ENCODE measurements at places on chromosomes 1 and 21.

DNA sequence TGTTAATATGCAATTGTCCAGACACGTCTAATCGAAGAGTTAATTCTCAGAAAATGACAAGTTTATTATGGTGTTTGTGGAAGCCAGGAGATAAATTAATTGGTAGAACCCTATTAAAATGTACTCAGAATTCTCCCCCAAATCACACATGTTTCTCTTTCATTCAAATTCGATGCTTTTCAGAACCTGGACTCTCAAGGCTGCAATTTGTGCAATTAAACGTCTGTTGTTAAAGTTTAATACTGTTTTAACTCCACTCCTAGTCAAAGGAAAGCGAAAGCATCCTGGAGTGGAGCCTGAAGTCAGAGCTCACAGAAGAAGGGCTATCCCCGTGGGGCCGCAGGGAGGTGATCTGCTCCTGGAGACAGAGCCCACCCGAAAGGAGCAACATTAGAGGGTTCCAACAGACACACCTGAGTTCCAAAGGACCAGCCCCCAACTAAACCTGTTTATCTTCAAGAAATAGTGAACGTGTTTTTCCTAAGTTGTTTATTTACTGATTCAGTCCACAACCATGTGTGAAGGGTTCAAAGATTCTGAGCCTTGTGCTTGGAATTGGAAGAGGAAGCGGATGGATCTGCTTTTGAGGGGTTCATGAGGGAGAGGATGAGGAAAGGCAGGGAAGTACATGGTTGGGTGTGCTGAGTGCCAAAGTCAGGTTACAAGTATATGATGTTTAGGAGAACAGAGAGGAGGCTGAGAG is 68.0 kb upstream of the AKT3 start:
- DNase-seq, result no peak

DNA sequence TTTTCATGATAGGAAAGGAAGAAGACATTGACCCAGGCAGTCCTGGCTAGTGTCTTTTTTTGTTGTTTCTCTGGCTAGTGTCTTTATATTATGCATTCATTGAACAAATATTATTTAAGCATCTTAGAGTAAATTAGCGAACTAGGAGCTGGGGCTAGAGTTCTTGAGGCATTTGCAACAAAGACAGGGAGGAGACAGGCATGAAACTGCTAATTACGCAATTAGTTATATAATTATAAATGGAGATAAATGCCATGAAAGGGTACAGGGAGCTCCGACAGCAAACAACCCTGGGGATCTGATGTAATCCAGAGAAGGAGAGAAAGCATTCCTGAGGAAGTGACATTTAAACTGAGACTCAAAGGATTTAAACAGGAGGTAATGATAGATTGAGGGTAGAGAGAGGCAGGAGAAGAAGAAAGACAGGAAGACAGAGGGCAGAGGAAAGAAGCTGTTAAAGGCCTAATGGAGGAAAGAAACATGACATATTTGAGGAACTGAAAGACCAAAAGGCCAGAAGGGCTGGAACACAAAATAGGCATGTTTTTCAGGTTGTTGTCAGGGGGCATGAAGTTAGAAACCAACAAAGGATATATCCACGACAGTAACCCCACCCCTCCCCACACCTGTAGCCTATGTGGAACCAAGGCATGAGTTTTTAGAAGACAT is 99.5 kb upstream of the GJB5 start:
- no peak for DNase-seq

DNA sequence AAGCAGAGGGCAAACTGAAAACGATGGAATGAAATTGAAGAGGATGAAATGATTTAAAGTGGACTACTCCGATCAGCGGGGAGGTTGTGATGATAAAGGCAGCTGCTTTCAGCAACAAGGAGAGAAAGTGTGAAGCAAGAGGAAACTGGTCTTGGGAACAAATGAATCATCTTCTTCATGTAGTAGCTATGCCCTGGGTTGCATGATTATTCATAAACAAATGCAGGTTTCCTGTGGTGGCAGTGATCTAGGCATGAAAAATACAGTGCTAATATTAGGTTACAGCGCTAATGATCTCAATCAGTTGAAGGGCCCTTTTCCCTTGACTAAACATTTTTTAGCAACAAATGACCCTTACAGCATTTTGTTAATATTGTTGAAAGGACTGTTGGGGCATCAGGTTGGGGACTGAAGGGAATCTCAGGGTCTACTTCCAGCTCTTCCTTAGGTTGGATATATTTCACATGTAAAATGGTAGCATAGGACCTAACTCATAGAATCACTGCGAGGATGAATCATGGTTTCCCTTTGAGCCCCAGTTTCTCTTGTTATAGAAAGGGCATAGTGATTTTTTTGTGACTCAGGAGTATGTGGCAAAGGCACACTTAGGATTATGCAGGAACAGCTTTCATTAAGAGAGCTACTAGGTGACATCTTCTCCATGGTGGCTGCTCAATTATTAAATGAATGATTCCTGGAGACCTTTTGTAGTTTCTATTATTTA is 1.9 kb upstream of the ZFYVE9 start:
- DNase-seq, result peak; percentile 84

- peak; percentile 24 for DNase-seq
Observed at GRCh38 chr1:178942285-178943198, 71.7 kb upstream of the ANGPTL1 start.

- no peak for DNase-seq
Observed at GRCh38 chr1:151287341-151287699, 5.2 kb downstream of the ZNF687 start.

DNA sequence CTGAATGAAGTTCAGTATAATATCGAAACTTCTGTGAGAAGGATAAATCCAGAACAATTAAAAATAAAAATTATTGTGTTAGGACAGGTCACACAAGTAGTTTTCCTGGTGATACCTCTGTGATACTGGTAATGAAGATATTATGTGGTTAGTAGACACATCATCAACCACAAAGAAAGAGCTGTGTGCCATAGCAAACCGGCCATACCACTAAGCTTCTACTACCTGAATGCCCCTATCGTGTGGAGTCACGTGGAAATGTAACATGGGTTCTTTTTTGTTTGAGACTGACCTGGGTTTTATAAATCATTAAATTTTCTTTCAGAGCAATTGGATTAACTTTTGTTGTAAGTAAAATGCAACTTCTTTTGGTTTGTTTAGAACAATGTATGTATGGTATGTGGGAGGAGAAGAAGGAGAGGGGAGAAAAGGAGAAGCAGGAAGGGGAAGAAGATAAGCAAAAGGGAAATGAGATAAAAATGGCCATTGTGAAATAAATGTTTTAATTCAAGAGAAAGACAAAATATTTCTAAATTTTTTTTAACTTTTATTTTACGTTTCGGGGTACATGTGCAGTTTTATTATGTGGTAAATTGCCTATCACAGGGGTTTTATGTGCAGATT is 58.2 kb upstream of the LRRC8B start:
- DNase-seq, result no peak

- no peak for DNase-seq
Observed at GRCh38 chr1:208174731-208175507, 69.3 kb downstream of the PLXNA2 start.

- DNase-seq, result no peak
Observed at GRCh38 chr1:168146626-168147025, 9.9 kb upstream of the GPR161 start.

- peak; percentile 23 for DNase-seq
Observed at GRCh38 chr1:21258331-21259134, 31.7 kb downstream of the ECE1 start.

GRCh38 chr1:92940541-92940940 is 20.7 kb downstream of the DIPK1A start:
- peak; percentile 55 for DNase-seq

GRCh38 chr1:14895727-14896126 is 257.8 kb upstream of the TMEM51 start:
- no peak for DNase-seq

- DNase-seq, result no peak
Observed at GRCh38 chr21:43196826-43197225, 28.0 kb downstream of the CRYAA start.

- no peak for DNase-seq
Observed at GRCh38 chr1:231950331-231951128, 323.9 kb downstream of the DISC1 start.

GRCh38 chr1:59125676-59126320 is 171.1 kb upstream of the FGGY start:
- no peak for DNase-seq

- DNase-seq, result no peak
Observed at GRCh38 chr1:151547119-151547899, 7.2 kb downstream of the TUFT1 start.

- DNase-seq, result no peak
Observed at GRCh38 chr1:48793863-48794262, 17.2 kb upstream of the BEND5 start.

- DNase-seq, result no peak
Observed at GRCh38 chr1:153030895-153031294, at the start of gene SPRR1B. Gene SPRR1B, plus strand, starts transcription at chr1:153031203. Its CDS starts 1,143 bp downstream, at chr1:153032346.

DNA sequence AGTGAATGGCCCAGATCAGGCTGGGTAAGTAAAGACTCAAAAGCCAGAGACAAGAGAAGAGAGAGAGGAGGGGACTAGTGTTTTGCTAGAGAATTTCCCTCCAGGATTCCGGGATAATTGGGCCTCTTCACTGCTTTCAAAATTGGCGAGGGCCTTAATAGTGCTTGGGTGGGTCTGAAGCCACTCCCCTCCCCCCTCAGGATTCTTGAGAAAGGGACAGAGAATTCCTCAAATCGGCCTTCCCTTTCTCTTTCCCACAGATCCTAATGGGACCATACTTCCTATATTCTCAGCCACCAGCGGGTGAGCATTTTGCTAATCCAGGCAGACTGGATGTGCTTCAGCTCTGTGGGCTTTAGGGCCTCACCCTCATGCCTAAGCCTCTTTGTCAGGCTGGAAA is 11.9 kb downstream of the SFN start:
- DNase-seq, result no peak

DNA sequence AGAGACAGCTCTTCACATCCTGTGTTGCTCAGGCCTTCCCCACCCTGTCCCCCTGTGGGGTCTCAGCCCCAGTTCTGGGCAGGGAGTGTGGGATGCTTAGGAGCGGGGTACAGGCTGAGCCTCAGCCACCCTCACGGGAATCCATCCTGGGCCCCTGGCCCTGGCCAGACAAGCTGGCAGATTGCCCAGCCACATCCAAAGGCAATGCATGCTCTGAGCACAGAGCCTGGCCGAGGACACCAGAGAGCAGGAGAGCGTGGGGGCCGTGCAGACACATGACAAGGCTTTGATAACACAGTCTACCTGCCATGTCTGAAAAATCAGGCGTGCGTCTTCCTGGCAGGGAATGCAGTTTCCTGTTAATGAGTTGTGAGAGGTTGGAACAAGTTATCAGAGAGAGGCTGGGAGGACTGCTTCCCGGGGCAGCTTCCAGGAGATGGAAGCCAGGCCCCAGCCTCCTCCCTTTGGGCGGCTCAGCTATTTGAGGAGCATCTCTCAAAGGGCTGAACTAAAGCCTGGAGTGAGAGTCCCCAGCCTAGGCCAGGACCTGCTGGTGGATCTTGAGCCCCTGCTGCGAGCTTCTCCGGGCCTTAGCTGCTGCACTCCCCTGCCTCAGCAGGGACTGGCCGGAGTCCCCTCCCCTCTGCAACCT is 72.2 kb upstream of the SELENON start:
- no peak for DNase-seq

GRCh38 chr1:6065093-6065858 is 19.6 kb downstream of the KCNAB2 start:
- no peak for DNase-seq

- DNase-seq, result no peak
Observed at GRCh38 chr1:83763361-83764095, 235.4 kb downstream of the TTLL7 start.

DNA sequence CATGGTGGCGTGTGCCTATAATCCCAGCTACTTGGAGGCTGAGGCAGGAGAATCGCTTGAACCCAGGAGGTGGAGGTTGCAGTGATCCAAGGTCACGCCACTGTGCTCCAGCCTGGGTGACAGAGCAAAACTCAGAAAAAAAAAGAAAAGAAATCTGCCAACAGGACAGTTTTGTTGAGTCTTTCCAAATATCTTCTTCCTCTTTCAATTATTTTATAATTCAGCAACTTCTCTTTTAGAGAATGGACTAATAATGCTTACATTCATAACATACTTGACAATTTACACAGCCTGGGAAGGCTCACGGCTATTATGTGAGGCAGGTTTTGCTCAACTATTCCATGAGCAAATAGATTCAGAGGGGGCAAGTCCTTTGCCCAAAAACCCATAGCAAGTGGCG is 18.1 kb downstream of the CNR2 start:
- no peak for DNase-seq

DNA sequence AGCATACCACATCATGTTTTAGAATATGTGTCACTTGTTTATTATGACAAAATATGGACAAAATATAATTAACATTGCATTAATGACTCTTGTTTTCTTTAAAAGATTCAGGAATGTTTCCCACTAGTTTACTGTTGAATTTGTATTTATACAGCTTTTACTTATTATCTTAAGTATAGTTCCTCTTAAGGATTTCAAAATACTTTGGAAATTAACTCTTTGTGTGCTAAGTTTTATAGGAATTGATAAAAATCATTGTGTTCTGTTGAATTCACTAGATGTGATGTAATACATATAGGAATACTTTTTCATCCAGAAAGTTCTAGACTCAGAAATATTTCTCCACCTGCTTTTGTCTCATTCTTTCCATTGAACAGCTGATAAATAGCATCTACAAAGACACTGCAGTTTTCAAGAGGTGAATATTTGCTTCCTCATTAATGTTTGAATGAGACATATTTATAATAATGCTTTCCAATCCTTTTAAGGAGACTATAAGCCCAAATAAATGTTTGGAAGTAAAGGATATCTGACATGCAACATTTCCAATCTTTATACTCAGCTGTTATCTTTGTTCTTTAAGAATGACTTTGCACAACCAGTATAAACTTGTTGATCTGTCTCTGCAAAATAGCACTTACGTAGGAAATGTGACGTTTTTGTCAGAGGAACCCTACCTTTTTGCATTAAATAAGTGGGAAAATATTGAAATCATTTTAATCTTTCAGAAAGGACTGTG is 38.4 kb upstream of the SAMSN1 start:
- no peak for DNase-seq

DNA sequence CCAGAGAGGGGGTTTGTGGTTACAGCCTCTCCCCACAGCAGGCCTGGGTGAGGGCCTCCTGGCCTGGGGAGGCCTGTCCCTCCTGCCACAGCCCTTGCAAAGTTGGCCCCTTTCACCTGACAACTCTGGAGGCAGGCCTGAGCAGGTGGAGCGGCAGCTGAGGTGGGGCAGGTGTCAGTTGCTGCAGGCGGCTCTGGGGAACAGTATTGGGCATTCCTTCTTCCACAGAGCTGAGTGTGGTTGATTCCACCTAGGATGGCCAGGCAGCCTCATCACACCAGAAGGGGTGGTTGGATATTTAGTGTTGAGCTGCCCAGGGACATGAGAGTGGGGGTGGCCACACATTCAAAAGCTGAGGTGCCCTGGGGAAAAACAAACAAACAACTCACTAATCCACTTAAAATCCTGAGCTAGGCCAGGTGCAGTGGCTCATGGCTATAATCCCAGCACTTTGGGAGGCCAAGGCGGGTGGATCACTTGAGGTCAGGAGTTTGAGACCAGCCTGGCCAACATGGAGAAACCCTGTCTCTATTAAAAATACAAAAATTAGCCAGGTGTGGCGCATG is 31.1 kb downstream of the PIGP start:
- no peak for DNase-seq

GRCh38 chr1:51439895-51440294 is 79.2 kb downstream of the EPS15 start:
- no peak for DNase-seq

- DNase-seq, result peak; percentile 27
Observed at GRCh38 chr1:31007462-31007991, 58.0 kb downstream of the PUM1 start.

Measured in activated CD4-positive, alpha-beta T cell treated with anti-CD3 and anti-CD28 coated beads, Interleukin-2, Interleukin-4, amounts not matched to agents 100 ng/mL and 50 ng/mL, durations not matched to agents 16 hours and 8 hours (primary cell).